ENCODE measurements at places on chromosomes 3 and 15. TPM values are rescaled to one million over a fixed set of nuclear protein-coding genes. Genes with fewer than 3 reads are reported as not detected.

The NUP210 gene
- not detected for total RNA-seq

The GPR15 gene
- not detected for total RNA-seq

The CISH gene
- 0.95 TPM for total RNA-seq

The ZPLD1 gene
- total RNA-seq = under 0.01 TPM

The SCN11A gene
- total RNA-seq = not detected

The SCAANT1 gene
- not detected for total RNA-seq

The SLC9A9 gene
- 65.9 TPM for total RNA-seq

The CADPS gene
- total RNA-seq = 19.2 TPM

The SLC24A1 gene
- total RNA-seq = 4.1 TPM

The NEO1 gene
- 15.6 TPM for total RNA-seq
